Fibroblast of lung (primary cell): ENCODE measurements at places on chromosomes 11 and 22. TPM values are rescaled to one million over a fixed set of nuclear protein-coding genes. Genes with fewer than 3 reads are reported as not detected.

The OR51B4 gene
- 0.17 TPM in 1 of 2 replicates, not detected in the other for total RNA-seq

The C11orf97 gene
- not detected in 2 replicates for total RNA-seq

- no peak overlapping the region for H3K4me3 ChIP-seq
- H3K27ac ChIP-seq: no peak overlapping the region
- no peak for DNase-seq
Measured at GRCh38 chr11:113859665-113860064, 15.7 kb downstream of the USP28 start.

DNA sequence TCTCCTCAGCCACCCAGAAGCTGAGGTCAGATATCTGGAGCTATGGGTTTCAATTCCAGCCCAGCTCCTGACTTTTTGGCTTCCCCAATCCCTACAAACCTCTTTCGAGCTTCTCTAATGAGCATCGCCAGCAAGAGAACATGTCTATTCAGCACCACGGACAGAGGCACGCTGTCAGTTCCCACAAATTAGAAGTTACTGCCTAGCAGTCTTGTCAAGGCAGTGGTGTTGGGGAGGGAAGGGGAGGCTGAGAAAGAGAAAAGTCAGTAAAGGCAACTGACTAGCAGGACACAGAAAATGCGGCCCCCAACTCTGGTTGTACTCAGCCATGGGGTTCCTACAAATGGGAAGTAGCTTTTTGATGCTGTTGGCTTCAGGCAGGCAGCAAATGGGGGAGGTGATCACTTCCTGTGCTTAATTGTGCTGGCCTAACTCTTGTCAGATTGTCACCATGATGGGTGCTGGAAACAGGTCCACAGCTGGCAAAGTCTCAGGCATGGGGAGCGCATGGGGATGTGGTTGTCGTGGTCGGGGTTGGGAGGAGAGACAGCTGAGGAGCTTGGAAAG lies 205.9 kb downstream of the ST3GAL4 start:
- peak; percentile 65 for DNase-seq
- H3K4me1 ChIP-seq: no peaks in the 10 kb centered on the region
- H3K36me3 ChIP-seq: no peaks in the 10 kb centered on the region
- no peaks in the 10 kb centered on the region for H3K27me3 ChIP-seq
- H3K27ac ChIP-seq: no peak overlapping the region

The GGT5 gene
- total RNA-seq: under 0.01 and 0.51 TPM in 2 replicates

DNA sequence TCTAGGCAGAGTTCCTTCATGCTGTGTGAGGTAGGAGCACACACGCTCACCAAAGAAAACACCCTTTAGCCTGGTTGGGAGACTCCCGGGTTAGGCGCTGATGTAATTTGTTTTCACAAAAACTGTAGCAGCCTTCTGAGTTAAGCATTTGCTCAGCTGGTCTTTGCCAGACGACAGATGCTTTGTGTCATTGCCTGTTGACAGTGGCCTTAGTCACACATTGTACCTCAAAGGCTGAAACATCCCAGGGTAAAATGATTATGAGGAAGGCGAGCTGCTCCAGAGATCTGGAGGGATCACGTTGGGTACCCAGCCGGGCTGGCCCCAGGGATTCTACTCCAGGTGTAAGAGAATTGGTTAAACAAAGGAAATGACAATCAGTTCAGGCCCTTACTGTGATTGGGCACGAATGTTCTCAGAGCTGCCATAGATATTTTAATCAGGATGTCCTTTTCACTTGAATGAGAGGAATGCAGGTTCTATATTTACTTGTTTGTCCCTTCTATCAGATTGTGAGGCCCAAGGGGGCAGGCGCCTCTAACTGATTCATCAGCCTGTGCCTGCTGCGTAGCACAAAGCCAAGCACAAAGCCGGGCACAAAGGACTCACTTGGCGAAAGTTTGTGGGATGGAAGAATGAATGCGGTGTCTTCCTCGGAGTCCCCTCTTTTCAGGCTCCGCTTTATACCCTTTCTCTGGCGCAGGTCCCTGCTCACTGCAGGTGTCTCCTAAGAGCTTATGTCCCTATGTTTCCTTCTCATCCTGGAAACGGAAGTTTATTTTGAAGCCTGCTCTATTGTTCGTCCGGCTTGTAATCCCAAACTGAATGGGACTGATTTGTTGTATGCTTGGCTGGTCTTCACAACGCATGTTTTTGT lies 47.1 kb downstream of the ADM start:
- H3K4me3 ChIP-seq: no peak overlapping the region
- H3K4me1 ChIP-seq: peaks cover 28% of the 10 kb centered on the region
- no peaks in the 10 kb centered on the region for H3K27me3 ChIP-seq
- H3K27ac ChIP-seq: peak overlapping the region; percentile 79

DNA sequence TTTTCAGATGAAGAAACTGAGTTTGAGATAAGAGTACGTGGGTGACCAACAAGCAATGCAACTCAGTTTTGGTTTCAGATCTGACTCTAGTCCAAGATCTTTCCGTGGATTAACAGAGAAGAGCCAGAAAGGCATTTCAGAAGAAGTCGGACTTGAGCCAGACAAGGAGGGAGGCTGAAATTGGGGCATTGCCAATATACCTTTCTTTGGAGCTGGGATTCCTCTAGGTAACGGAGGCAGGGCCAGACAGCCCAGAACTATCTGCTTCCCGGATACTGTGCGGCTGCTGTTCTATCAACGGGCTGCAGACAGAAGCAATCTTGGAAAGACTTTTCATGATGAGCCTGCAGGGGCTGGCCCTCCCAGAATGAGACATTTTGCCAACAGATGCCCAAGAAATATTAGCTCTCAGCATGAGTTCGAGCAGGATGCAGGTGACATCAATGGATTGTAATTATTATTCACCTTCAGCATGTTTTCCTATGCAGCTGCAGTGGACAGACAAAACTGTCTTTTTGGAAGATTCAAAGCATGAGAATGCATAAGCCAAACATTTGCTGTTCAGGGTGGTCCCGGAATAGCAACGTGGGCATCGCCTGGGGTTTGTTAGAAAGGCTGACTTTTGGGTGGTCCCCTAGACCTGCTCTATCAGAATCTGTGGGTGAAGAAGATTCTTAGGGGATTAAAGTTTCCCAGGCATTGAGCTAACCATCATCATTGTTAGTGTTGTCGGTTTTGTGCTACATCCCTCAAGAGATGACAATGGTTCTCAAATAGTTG lies 95.7 kb downstream of the SCN3B start:
- peak; percentile 30 for DNase-seq
- H3K4me3 ChIP-seq: no peak overlapping the region
- H3K4me1 ChIP-seq: peaks cover 2% of the 10 kb centered on the region
- H3K27ac ChIP-seq: no peak overlapping the region
- no peaks in the 10 kb centered on the region for H3K36me3 ChIP-seq
- no peaks in the 10 kb centered on the region for H3K27me3 ChIP-seq

DNA sequence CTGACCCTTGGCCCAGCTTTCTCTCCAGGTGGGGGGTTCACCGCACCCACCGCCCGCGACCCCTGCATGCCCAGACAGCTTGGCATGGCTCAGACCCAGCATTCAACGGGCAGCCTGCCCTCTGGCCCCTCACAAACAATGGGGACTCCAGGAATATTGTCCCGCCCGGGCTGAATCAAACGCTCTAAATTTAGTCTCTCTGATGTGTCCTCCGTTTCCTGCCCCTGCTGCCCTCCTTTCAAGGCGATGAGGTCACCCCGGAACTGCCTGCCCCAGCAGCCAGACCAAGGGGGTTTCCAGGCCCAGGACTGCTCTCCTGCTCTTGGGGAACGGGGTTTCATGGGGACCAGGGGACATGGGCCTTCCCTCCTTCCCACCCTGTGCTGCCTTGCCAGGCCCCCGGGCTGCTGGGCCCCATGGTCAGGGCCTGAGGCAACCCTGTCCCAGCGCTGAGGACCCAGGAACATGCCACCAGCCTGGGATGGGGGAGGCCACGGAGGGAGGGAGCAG lies 10.1 kb upstream of the PDGFB start:
- peak; percentile 68 for DNase-seq
- H3K4me1 ChIP-seq: peaks cover 24% of the 10 kb centered on the region
- H3K27me3 ChIP-seq: no peaks in the 10 kb centered on the region
- no peaks in the 10 kb centered on the region for H3K36me3 ChIP-seq

DNA sequence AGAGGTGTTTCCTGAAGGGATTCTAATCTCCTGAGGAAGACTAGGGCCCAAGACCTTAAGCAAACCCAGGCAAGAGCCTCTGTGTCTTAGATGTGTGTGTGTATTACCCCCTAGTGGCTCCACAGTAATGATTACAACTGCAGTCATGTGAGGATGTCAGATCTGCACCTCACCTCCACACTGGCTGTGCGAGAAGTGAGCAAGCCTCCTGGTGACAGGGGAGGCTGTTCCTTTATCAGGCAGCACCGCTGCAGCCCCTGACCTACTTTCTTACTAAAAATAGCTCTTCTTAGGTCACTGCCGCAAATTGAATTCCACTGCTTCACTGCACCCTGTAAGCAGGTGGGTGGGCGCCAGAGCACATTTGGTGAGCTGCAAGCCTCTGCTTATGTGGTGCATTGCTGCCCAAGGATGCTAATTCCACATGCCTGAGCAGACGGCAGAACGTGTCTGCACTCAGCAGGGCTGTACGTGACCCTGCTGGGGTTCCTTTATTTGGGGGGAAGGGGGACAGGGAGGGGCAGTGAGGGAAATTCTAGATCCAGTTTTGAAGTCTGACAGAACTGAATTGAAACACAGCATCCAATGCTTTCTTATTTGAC lies 112.4 kb downstream of the KCNC1 start:
- no peaks in the 10 kb centered on the region for H3K27me3 ChIP-seq
- peaks cover 9% of the 10 kb centered on the region for H3K4me1 ChIP-seq
- peak; percentile 65 for DNase-seq
- no peak overlapping the region for H3K4me3 ChIP-seq

The XNDC1N gene
- total RNA-seq: 5.1 and 5.9 TPM in 2 replicates

DNA sequence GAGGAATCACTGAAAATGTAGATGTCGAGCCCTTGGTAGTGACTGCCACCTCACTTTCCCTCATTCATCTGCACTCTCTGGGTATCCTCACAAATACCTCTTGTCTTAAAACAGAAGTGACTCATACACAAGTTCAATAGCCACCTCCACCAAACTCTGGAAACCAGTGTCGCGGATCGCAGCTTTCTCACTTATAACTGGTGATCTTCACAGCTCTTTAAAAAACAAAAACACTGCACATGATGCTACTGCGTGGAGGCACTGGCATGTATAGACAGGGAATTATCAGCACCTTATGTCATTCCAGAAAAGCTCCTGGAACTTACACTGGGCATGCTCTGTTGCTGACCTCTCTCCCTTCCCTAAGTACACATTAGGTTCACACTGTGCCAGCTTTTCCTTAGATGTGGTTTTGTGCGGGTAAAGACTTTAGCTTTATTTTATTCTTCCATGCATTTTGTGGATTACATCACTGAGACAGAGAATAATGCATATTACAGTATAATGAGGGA lies 425.5 kb upstream of the CADM1 start:
- no peak overlapping the region for H3K4me3 ChIP-seq
- no peaks in the 10 kb centered on the region for H3K27me3 ChIP-seq

DNA sequence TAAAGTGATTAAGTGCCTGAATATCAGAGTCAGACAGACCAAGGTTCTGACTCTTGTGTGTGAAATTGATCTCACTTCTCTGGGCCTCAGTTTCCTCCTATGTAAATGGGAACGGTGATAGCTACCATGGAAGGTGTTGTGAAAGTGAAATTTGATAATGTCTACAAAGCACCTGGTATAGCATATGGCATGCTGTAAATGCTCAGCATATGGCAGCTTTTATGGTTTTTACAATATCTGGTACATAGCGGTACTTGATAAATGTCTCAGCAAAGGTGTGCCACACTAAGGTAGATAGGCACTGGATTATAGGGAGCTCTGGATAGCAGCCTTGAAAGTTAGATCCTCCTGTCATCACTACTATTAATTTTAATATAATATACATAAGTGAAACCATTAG lies 19.9 kb downstream of the POU2AF2 start:
- no peak for DNase-seq
- no peaks in the 10 kb centered on the region for H3K4me1 ChIP-seq
- H3K4me3 ChIP-seq: no peak overlapping the region
- no peak overlapping the region for H3K27ac ChIP-seq
- H3K36me3 ChIP-seq: no peaks in the 10 kb centered on the region

GRCh38 chr11:26688701-26689100 lies 33.2 kb downstream of the SLC5A12 start:
- no peak for DNase-seq
- H3K27me3 ChIP-seq: no peaks in the 10 kb centered on the region
- H3K36me3 ChIP-seq: no peaks in the 10 kb centered on the region
- no peaks in the 10 kb centered on the region for H3K4me1 ChIP-seq

The BATF2 gene
- 2.1 TPM in 2 replicates for total RNA-seq

GRCh38 chr11:62352355-62353336 lies 15.4 kb downstream of the ASRGL1 start:
- no peaks in the 10 kb centered on the region for H3K4me1 ChIP-seq
- no peaks in the 10 kb centered on the region for H3K36me3 ChIP-seq
- H3K27ac ChIP-seq: no peak overlapping the region
- H3K27me3 ChIP-seq: no peaks in the 10 kb centered on the region

GRCh38 chr11:69213964-69214363 lies 58.2 kb downstream of the SMIM38 start:
- H3K27me3 ChIP-seq: peaks cover 4% of the 10 kb centered on the region
- no peak overlapping the region for H3K27ac ChIP-seq
- H3K4me1 ChIP-seq: peaks cover 2% of the 10 kb centered on the region

- peak overlapping the region; percentile 93 for H3K4me3 ChIP-seq
- no peak for DNase-seq
- no peaks in the 10 kb centered on the region for H3K36me3 ChIP-seq
- H3K27ac ChIP-seq: peak overlapping the region; percentile 32
- H3K27me3 ChIP-seq: no peaks in the 10 kb centered on the region
Measured at GRCh38 chr22:20319041-20319744, 667 bp downstream of the DGCR6L start.

DNA sequence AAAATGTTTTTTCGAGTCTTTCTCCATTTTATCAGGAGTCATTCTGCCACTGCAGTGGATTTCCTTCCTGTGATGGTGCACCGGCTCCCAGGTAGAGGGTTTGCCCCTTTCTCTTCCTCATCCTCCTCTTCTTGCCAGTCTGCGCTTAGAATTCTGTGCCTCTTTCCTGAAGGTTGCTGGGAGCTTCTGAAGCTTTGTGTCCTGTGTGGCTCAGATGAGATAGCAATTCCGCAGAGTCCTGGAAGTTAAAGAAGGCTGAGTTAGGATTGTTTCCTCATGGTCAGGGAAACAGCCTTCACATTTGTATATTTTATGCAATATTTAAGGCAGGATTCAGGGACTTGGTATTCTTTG lies 264 bp downstream of the BCO2 start:
- no peaks in the 10 kb centered on the region for H3K27me3 ChIP-seq
- no peak for DNase-seq
- H3K27ac ChIP-seq: peak overlapping the region; percentile 18
- peaks cover 3% of the 10 kb centered on the region for H3K4me1 ChIP-seq
- H3K36me3 ChIP-seq: no peaks in the 10 kb centered on the region

DNA sequence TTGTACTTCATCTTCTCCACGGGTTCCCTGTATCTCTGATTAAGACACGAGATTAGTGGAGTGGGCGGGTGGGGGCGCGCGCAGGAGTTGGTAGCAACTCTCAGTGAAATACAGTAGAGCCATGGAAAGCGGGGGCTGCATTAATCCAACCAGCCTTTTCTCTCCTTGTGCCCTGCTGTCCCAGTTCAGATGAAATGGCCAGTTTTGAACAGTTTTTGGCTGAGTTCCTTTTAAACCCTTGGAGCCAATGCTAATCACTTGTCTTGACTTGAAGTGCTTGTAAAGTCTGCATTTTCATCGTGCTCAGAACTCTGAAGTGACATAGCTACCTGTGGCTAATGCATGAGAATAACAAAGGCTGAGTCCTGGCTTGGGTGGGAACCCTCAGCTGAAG lies 734 bp upstream of the TMEM123 start:
- H3K4me3 ChIP-seq: peak overlapping the region; percentile 86
- DNase-seq: no peak
- no peaks in the 10 kb centered on the region for H3K27me3 ChIP-seq
- H3K27ac ChIP-seq: peak overlapping the region; percentile 87

- no peaks in the 10 kb centered on the region for H3K27me3 ChIP-seq
- peak; percentile 60 for DNase-seq
- no peaks in the 10 kb centered on the region for H3K36me3 ChIP-seq
- no peak overlapping the region for H3K4me3 ChIP-seq
- H3K27ac ChIP-seq: no peak overlapping the region
Measured at GRCh38 chr11:126997196-126997595, 3.4 kb downstream of the KIRREL3 start.
